ENCODE measurements at places on chromosomes 6 and 20.
A peak's percentile ranks its signal among the peaks of the same experiment; 100 is the strongest.

GRCh38 chr6:50959081-50959641, 140.5 kb downstream of the TFAP2B start:
- no peak for ATAC-seq

- ATAC-seq = no peak
Measured at GRCh38 chr6:131061751-131062119, 1.3 kb downstream of the EPB41L2 start.

- no peak for ATAC-seq
Measured at GRCh38 chr6:23418095-23418494, 707.9 kb upstream of the NRSN1 start.

DNA sequence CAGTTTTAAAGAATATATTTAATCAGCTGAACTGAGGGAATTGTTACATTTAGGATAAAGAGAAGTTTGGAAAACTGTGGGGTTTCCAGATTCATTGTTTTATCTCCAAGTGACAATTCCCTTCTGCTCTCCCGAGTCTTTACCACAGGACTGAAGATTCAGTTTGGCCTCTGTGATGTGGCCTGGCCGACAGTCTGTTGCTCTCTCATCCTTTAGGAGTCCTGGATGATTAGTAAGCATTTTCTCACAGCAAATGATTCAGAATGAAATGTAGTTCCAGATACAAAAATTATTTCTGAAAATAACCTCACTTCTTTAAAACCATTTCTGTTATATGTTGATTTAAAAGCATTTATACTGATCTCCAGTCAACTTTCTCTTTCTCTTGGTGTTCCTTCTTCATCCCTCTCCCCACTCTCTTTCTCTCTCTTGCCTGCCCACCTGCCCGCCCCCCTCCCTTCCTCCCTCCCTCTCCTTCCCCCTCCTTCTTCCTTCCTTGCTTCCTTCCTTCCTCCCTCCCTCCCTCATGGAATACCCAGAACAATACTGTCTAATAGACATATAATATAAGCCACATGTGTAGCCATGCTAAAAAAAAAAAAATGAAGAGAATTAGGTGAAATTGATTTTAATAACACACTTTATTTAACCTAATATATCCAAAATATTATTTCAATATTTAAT, 254.9 kb downstream of the PRL start:
- ATAC-seq = no peak

GRCh38 chr6:149170564-149171452, 146.7 kb upstream of the TAB2 start:
- ATAC-seq = peak; percentile 63

GRCh38 chr20:38152621-38153221, 12.3 kb downstream of the TGM2 start:
- peak; percentile 52 for ATAC-seq

DNA sequence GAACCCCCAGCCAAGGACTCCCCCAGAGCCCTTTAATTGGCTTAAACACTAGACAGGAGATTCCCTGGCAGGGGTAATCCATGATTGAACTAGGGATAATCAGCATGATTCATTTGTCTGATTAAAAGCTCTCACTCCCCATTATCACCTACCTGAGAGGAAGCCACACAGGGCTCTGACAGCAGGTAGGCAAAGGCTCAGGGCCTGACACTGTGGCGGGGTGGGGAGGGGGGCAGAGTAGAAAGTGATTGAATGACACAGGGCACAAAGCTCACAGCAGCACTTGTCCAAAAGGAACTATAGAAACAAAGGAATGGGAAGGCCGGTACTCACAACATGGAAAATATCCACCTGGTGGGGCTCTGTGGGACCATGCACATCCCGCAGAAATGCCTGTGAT, 231.6 kb downstream of the MAFB start:
- ATAC-seq = no peak

- no peak for ATAC-seq
Measured at GRCh38 chr6:24752917-24753492, 21.7 kb upstream of the GMNN start.
